ENCODE measurements at places on chromosomes 3 and 15.
A peak's percentile ranks its signal among the peaks of the same experiment; 100 is the strongest.

- DNase-seq: no peak
Observed at GRCh38 chr3:125440559-125440955, 65.4 kb upstream of the ZNF148 start.

DNA sequence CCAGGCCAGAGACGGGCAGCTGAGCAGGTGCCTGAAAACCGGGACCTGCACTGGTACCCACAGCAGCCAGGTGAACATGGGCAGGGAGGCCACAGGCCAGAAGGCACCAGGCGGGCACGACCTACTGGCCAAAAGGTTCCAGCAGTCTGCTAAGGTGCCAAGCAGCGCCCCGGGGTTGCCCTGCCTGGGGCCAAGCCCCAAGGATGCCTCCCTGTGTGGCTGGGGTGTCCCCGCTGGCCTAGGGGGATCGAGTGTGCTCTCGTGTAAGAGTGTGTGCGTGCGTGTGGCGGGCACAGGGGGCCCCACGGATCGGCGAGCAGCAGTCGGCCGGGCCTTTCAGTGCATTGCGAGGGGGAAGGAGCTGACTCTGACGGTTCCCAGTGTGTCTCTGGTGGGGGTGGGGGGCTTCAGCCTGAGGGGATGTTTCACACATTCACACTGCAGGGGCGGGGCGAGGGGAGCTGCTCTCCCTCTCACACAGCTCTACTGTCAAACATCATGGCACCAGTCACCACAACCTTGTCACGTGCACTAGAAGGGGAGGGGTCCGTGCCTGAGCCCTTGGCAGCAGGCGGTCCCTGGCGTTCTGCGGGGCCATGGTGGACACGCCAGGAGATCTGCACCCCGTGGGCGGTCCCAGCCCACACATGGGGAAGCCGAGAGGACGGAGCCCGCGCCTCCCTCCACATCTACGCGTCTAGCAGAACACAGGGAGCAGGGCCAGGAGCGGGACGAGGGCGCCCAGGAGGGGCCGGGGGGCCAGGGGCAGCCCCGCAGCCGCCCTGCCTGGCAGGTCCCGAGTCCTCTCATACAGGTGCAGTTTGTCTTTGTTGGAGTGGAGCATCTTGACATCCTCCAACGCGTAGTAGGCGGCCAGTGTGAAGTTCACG is 44.5 kb downstream of the RGMA start:
- DNase-seq: no peak

GRCh38 chr15:35548435-35548834 is 2.5 kb upstream of the DPH6 start:
- no peak for DNase-seq

- no peak for DNase-seq
Observed at GRCh38 chr3:142941373-142942123, 21.9 kb downstream of the PAQR9 start.

DNA sequence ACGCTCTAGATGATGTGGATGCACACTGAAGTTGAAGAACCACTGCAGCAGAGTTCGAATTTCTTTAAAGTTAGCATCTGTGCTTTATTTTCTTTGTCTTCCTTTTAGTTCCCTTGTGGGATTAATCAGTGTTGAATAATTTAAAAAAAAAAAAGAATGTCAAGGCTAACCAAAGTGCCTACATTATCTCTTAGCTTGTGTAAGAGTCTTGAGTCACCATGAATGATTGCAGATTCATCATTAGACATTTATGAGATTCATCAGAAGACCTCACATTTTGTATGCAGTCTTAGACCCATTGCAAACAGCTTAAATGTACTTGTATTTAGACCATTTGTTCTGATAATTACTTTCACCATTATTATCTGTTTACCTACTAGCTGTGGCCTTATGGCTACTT is 182.2 kb downstream of the FNDC3B start:
- no peak for DNase-seq

- DNase-seq: no peak
Observed at GRCh38 chr3:144350125-144350524, 378.5 kb downstream of the DIPK2A start.

- no peak for DNase-seq
Observed at GRCh38 chr3:11302444-11302843, 30.2 kb downstream of the ATG7 start.

DNA sequence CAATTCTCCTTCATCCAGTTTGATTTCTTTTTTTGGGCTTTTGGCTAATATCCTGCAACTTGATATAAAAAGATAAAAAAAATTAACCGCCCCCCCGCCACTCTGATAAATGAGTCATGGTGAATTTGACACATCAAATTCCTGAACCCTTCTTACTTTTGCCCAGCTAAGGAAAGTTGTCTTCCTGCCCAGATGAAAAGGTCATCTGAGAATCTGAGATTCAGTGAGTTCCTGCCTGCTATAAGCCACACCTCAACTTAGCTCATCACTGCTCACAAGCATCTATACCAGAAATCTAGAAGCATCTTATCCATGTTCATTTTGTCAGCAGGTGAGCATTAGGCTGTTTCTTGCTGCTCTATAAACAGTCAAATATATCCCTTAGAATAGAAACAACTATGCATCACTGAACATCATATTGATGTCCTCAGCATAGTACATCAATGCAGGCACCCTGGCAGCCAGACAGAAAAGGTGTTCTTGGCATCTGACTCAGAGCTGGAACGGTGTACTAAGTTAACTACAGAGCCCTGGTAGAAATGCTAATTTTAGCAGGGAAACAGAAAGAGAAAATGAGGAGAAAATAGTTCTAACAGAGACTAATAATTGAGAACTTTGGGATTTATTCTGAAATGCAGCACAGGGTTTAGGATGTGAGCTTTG is 77.1 kb downstream of the SEMA6D start:
- no peak for DNase-seq

GRCh38 chr3:14889205-14889604 is 58.2 kb upstream of the NR2C2 start:
- no peak for DNase-seq

GRCh38 chr15:76328958-76329357 is 7.6 kb upstream of the ISL2 start:
- DNase-seq: no peak

- DNase-seq: no peak
Observed at GRCh38 chr15:50463423-50464358, 39.5 kb downstream of the USP8 start.

- peak; percentile 74 for DNase-seq
Observed at GRCh38 chr3:125357032-125357658, 18.0 kb downstream of the ZNF148 start.

DNA sequence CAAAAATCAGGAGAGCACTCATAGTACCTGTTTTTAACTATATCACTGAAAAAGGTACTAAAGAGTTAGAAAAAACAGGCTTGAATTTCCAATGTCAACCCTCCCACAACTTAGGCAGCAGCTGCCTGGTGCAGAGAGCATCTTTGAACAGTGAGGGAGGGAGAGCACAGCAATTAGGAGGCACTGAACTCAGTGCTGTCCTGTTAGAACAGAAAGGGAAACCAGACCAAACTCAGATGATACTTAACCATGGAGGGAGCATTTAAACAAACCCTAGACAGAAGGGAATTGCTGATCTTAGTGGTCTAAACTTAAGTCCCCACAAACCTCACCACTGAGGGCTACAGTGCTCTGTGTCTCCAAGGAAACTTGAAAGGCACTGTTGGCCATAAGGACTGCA is 179.2 kb upstream of the AGTR1 start:
- DNase-seq: no peak

DNA sequence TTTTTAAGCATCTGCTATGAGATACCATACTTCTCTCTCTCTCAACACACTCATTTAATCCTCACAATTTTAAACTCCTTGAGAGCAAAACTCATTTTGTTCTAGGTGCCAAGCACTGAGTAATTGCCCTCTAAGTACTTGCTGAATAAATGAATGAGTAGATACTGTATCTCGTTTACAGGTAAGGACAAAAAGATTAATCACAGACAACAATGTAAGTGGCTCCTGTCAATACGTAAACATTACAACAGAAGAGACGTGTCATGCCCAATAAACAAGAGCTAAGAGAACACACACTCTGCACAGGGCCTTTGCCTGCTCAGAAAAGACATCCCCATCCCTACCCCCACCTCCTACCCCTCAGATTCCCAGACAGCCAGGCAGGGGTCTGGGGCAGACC is 59.8 kb downstream of the CHSY1 start:
- DNase-seq: no peak

DNA sequence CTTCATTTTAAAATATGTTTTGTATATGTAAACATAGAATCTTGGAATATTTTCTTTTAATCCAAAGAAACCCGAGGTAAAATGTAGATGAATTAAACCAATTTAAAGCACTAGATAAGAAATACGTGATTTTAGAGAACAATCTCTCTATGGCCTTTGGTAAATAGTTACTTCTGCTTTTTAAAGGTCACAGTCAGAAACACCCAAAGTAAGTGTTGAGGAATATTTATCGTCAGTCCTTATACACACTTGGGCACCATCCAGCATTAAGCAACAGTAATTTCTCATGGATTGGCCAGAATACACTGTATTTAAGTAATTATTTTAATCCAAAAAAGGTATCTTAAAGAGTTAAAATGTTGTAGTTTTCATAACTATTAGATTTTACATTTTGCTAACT is 713.2 kb downstream of the NLGN1 start:
- no peak for DNase-seq

DNA sequence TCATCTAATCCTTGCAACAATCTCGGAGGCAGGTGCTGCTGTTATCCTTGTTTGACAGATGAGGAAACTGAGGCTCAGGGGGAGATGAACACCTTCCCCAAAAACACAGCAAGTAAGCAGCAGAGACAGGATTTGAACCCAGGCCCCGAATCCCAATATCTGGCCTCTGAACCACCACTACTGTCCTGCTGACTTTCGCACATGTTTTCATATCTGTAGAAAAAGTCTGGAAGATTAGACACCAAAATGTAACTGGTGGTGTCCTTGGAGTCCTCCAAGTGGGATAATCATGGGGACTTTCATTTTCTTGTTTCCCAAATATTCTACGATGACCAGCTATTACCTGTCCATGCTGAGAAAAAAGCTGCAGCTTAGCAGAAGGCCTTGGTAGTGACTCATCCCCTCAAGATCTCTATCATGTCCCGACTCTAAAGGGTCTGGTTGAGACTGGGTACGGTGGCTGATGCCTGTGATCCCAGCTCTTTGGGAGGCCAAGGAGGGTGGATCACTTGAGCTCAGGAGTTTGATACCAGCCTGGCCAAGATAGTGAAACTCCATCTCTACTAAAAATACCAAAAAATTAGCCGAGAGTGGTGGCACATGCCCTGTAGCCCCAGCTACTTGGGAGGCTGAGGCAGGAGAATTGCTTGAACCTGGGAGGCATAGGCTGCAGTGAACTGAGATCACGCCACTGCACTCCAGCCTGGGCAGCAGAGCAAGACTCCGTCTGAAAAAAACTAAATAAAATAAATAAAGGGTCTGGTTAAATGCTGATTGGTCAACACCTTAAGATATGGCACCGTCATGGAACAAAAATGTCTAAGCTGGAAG is 8.6 kb downstream of the IRAK2 start:
- no peak for DNase-seq

GRCh38 chr15:61225614-61226013 is 3.5 kb downstream of the RORA start:
- DNase-seq: no peak

- no peak for DNase-seq
Observed at GRCh38 chr3:60178931-60179653, 1072.2 kb downstream of the FHIT start.

- DNase-seq: no peak
Observed at GRCh38 chr3:114218006-114218405, 19.4 kb downstream of the ZNF80 start.

- DNase-seq: no peak
Observed at GRCh38 chr3:132265028-132265427, 52.2 kb upstream of the ACP3 start.

GRCh38 chr15:25830844-25831451 is 32.2 kb downstream of the ATP10A start:
- peak; percentile 46 for DNase-seq

GRCh38 chr3:157088601-157089454 is 71.1 kb downstream of the CCNL1 start:
- DNase-seq: peak; percentile 98

DNA sequence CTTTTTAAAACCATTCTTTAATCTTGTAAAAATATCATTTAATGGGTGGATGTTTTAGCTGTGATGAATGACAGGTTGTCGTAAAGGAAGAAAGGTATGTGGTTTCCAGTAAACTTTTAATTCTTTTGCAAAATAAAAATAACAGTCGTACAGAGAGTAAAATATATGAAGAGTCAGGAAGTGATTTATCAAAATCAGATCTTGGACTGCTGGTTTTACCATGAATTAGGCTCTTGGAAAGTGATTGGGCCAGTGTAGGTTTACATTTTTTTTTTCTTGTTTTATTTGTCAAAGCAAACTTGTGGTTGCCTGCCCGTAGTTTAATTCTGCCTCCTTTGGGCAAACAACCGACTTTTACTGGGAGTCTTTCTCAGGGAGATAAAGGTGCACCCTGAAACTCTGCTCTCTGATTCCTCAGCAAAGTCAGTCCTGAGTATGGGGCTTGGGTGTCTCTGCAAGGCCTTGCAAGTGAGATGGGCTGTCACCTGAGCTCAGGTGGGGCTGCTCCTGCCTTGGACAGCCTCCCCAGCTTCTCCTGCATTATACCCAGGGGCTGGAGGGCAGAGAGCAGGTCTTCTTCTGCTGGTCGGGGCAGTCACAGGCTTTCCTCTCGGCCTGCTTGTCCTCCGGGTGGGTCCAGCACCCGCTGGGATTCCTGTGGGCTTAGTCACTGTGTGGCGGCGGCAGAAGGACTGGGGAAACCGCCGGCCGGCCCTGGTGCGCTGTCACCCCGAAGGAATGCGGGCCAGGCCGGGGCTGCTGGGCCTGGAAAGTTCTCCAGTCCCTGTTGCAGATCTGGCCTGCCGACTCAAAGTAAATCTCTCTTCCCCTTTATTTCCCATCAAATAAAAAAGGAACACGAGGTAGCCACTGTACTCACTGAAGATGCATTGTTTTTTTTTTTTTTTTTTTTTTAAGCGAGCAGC is 79.0 kb downstream of the IGF1R start:
- peak; percentile 89 for DNase-seq

DNA sequence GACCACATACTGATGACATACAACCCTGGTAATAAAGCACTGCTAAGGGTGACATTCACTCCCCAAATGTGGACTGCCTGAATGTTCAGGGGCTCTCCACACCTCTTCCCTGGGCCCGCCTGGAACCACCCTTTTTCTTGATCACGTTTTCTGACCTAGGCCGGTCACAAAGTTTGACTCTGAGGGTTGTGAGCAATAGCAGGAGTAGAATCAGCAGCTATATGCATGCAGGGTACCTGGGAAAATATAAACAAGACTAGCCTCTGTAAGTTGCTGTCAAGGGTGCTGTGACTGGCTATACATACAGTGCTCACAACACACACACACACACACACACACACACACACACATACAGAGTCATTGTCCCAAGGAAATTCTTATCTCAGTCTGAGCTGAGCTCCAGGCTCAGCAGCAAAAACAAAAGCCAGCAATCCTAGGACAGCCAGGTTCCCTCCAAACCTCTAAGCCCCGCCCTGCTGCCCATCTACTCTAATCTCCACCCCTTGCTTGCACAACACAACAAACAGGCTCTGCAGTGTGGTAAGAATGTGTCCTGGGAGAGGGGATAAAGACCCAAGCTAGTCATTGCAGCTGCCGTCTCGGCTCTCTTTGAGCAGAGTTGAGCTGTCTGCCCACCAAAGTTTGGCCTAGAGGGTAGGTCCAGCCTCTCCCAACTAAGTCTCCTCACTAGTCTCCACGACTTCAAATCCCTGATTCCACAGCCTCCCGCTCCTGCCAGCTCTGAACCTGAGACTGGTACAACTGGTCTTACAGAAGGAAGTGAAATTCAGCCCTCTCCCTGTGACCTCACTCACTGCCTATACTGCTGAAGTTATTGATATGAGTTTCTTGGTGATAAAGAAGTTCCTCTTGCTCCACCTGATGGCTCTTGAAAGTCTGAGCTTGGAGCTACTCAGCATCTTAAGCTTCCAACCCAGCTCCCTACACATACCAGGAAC is 2.2 kb downstream of the BMF start:
- peak; percentile 74 for DNase-seq

- DNase-seq: no peak
Observed at GRCh38 chr15:92528736-92529135, 126.8 kb downstream of the FAM174B start.

Data from left ventricle myocardium superior (tissue), 1 donor.